NCI-H69 (cell line): ENCODE measurements at places on chromosomes 11 and 22.
A peak's percentile ranks its signal among the peaks of the same experiment; 100 is the strongest.

DNA sequence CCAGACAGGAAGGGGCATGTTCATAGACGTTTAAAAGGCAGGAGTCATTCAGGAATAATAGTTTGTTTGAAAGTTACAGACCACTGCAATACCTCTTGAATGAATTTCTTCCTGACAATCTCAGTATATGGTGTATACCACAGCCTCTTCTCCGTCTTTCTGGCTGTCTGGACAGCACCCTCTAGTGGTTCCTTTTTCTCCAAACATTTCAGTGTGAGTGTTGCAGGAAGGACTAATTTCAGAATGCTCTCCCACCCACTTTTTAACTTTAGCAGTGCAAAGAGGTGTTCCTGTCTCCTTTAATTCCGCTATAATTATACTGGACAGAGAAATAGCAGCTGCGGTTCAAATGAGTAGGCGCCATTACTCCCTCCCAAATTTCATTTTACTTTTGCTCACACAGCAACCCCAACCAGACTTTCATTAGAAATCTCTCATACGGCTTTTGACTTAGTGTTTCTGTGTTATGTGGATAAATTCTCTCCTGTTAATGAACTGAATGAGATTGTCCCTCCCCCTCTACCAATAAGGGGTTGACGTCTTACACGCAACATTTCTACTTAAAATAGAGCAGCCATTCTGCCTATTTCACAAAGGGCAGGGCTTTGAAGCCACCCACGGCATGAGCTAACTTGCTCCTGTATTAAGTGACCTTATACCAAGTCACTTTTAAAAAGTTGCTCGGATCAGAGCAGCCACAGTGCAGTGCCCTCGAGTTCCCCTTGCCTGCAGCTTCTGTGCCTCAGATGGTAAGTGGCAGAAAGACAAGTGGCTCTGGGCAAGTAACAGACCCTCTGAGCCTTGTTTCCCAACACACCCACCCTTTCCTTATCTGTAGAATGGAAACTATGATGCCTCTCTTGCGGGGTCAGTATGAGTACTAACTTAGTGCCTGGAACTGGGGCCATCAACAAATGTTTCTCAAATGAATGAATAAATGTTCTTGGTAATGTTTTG is 368.6 kb downstream of the OPCML start:
- peak; percentile 64 for DNase-seq

DNA sequence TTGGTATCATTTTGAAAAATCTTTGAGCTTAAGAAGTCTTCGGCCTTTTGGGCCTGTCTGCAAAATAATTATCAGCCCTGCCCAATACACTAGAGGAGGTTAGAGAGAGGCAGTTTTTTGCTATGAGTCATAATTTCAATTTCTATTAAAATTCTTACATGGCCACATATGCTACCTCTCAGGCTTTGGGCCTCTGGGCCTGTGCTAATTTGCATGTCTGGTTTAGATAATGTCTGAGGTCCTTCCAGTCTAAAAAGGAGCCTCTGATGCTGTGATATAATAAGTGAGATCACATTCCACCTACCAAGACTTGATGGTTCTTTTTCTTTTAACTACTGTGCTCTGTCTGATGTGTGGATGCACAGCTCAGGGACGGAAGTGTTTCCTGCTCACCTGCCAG is 70.8 kb downstream of the KCNJ1 start:
- DNase-seq: no peak

DNA sequence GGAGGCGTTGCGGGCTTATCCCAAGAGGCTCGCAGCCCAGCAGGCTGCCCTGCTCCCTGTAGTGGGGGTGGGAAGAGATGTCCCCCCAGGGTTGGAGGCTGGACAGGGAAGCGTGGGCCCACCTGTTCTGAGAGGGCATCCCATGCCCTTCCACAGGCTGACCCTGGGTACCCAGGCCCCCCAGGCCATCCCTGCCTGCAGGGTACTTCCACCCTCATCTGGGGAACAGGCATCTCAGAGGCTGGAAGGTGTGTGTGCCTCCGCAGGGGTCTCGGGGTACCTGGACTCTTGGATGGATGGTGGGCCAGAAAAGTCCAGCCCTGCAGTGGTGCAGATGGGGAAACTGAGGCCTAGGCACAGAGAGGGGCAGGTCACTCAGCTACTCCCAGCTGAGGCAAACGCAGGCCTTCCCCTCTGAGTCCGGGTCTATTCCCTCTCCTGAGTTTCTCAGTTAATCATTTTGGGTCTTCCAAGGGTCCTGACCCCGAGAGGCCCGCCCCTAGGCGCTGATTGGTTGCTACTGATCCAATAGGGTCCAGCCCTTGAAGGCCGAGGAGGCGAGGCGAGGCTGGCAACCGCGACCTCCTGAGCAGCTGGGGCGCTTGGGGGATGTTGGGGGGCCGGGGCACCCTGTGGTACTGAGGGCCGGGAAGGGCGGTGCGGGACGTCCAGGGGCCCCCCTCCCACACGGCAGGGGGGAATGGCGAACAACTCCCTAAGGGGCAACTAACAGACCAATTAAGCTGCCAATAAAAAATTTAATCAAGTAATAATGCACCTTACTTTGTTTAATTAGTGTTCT is 23.8 kb downstream of the FLRT1 start:
- DNase-seq: no peak

- peak; percentile 15 for DNase-seq
These were observed 37.0 kb upstream of the FTH1 start for GRCh38 chr11:62004473-62004872.

GRCh38 chr22:20781272-20781990 is 7.5 kb downstream of the SERPIND1 start:
- DNase-seq: no peak

DNA sequence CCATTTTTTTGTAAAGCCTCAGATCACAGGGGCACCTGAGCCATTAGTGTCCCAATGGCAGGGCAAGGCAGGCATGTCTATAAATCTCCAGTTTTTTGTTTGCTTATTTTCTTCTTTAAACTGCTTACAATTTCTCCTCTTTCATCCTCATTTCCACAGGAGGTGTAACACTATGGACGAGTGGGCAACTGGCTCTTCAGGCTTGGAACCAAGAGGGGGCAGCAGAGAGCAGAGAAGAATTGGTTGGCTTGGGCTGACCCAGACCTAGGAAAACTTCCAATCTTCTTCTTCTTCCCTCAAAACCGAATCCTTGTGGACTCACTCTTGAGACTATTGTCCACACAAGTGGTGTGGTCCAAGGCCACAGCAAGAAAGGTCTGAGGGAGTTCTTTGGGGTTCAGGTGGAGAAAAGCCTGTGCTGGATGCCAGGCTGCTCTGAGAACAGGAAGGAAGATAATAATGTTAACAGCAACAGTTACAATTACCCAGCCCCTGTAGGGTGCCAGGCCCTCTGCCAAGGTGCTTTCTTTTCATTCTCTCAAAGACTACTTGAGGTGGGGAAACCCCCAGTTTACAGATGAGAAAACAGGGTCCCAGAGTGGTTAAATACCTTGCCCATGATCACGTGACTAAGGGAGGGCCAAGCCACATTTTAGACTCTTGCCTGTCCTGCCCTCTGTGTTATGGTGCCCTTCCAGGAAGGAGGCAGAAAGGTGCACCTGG is 70.7 kb upstream of the E2F8 start:
- DNase-seq: peak; percentile 62

- no peak for DNase-seq
These were observed 1.1 kb downstream of the LRP4 start for GRCh38 chr11:46917109-46917761.

GRCh38 chr11:65353900-65354264 is 669 bp upstream of the TIGD3 start:
- no peak for DNase-seq

GRCh38 chr11:14258221-14258935 is 100.6 kb downstream of the RRAS2 start:
- DNase-seq: no peak

- DNase-seq: peak; percentile 92
These were observed at the start of gene CDKN1C for GRCh38 chr11:2885678-2886081. Gene CDKN1C (minus strand): TSS chr11:2885775. CDS start chr11:2885456, 319 bp downstream.

DNA sequence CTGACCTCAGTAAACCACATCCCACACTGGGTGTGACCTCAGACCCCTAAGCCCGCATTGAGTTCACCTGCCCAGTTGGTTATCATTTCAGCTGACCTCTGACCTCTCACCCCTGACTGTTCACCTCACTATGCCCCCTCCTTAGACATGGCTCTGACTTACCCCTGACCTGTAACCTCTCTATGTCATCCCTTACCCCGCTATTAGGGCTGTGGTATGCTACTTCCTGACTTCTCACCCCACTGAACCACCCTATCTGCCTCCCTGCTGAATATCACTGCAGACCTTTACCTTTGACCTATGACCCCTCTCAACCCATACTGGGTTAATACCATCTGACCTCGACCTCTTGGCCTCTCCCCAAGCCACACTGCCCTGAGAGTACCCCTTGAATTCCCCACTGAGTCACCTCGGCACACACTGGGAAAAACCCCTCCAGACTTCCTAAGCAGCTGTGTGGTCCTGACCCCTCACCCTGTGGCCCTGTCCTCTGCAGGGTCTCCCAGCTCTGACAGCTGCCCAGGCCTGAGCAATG is 8.3 kb downstream of the PLCB3 start:
- DNase-seq: no peak

- peak; percentile 74 for DNase-seq
These were observed 32.0 kb downstream of the PDE2A start for GRCh38 chr11:72642043-72642883.

- no peak for DNase-seq
These were observed 29.5 kb upstream of the FAM181B start for GRCh38 chr11:82763167-82763566.

GRCh38 chr11:12045914-12046635 is 37.6 kb upstream of the DKK3 start:
- no peak for DNase-seq

DNA sequence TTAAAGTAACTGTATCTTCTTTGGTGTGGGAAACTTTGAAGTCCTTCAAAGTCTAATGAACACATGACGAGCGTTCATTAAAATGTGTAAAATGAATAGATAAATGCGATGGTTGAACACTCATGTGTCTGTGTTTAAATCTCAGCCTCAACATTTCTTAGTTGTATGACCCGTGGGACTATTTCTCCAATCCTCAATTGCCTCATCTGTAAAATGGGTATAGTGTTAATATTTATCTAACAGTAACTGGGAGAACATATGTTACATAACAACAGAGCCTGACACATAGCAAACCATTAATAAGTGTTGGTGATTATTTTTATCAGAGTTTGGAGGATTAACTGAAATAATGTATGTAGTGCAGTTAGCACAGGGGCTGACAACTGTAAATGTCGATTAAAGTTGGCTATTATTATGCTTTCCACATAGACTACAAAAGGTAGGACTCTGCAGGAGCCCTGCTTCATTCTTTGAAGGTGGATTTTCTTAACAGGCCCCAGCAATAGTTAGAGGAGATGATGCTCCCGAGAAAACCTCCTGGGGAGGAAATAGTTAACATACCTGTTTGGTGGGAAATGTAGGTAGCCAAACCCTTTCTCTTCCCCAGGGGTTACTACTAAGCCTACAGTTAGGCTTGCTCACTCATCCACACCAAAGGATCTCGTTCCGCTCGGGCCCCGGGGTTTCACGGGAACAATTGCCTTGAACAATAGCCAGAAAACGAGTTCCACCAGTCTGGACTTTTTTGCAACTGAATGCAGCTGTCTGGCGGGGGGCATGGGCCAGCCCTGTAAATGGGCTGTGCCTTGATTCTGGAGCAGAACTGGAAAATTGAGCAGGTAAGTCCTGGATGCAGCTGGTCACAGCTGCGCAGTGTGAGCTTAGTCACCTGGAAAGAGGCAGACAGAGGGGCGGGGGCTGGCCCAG is 133.4 kb downstream of the DBX1 start:
- DNase-seq: peak; percentile 97

DNA sequence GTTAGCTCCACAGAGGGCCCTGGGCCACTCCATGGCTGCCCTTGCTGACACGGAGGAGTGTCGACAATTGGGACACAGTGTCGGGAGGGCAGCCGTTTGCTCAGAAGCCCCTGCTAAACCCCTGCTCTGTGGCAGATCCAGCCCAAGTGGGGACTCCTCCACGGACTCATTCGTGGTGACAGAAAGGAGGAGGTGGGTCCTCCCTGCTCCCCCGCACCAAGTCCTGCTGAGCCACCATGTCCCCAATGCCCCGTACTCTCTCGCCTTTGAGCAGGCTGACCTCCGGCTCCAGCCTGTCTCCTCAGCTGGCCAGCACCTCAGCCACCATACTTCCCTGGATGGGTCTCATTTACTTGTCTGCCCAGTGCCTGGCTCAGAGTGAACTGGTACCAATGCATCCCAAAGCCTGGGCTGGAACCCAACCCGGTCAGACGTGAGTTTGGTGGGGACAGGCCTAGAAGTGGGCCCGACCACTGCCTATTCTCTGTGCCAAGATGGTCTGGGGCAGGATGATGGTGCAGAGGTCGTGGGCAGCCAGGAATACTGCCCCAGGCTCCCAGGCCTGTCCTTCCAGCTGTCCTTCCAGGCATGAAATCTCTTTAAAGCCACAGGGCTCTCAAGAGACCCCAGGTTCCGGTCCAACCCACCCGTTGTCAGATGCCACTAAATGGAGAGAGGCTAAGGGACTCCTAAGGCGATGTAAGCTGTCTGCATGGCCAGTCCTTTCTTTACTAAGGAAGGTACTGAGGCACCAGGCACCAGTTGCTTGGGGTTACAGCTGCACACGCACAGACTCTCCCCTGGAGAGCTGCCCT is 4.3 kb downstream of the CBX6 start:
- no peak for DNase-seq

GRCh38 chr11:20158597-20159257 is 1.5 kb downstream of the DBX1 start:
- DNase-seq: peak; percentile 48

- no peak for DNase-seq
These were observed 139.1 kb upstream of the DDI1 start for GRCh38 chr11:103897160-103897936.

GRCh38 chr11:109304159-109304558 is 117.8 kb upstream of the C11orf87 start:
- peak; percentile 44 for DNase-seq

DNA sequence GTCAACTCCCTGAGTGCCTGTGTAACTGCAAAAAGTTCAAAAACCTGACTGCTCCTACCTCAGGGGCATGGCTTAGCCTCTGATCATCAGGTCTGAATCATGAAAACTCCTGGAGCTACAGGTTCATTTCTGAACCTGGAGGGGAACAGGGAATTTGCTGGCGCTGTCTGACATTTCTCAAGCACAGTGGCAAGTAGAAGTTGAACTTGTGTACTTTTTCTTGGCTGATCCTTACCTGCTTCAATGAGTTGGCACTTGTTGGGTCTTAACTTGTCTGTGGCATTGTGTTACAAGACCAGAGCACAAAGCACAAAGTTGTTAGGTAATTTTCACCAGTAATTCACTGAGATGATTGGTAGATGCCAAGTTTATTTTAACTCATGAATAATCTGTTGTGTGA is 3.3 kb downstream of the TMEM109 start:
- DNase-seq: no peak

GRCh38 chr11:37026326-37026725 is 428.3 kb upstream of the RAG2 start:
- no peak for DNase-seq

GRCh38 chr11:71393283-71393682 is 54.9 kb downstream of the DHCR7 start:
- DNase-seq: no peak

GRCh38 chr22:46587492-46588278 is 32.5 kb upstream of the GRAMD4 start:
- DNase-seq: peak; percentile 71

DNA sequence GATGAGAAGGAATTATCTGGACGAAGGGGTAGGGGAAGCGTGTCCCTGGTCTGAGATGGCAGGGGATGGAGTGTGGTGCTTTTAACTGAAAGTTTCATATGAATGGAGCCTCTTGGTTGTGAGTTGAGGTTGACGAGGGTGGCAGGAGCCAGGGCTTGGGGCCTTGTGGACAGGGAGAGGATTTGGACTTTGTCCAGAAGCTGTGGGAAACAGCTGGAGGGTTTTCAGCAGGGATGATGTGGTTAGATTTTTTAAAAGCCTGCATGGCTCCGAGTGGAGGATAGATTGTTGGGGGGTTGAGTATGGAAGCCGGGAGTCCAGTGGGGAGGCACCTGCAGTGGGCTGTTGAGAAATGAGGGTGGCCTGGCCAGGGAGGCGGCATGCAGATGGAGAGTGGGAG is 24.8 kb downstream of the MYO7A start:
- DNase-seq: peak; percentile 38
